T-helper 2 cell (primary cell): ENCODE measurements at places on chromosomes 6 and 20.

DNA sequence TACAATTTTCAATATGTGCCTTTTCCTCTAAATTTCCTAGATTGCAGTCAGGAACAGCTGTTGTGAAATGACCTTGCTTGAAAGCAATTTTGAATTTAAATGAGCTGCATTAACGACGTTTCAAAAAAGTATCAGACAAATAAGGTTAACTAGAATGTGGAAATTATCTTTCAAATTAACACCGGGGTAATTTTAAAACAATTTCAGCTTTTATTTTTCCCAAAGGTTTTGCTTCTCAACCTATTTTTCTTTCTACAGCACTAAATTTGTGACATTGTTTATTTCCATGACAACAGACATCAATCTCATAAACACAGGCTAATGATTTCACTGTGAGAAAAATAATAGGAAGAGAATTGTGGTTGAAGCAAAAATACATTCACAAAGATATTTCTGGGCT is 38.5 kb downstream of the COL12A1 start:
- DNase-seq = no peak

DNA sequence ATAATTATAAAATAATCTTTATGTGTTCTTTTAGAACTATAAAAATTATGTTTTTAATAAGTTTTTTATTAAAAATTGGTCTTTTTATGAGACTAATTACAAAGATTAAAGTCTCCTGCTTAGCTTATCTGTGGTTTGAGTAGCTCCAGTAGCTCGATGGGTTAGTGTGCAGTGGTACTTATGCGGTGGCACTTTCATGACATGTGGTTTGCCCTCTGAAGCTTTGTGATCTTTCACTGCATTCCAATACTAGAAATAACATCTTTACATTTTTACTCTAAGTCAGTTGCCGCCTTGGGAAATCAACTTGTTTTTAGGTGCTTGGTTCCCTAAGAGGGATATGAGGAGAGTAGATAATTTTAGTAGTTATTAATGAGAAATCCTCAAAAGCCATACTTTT is 699.5 kb upstream of the FLRT3 start:
- DNase-seq = no peak

DNA sequence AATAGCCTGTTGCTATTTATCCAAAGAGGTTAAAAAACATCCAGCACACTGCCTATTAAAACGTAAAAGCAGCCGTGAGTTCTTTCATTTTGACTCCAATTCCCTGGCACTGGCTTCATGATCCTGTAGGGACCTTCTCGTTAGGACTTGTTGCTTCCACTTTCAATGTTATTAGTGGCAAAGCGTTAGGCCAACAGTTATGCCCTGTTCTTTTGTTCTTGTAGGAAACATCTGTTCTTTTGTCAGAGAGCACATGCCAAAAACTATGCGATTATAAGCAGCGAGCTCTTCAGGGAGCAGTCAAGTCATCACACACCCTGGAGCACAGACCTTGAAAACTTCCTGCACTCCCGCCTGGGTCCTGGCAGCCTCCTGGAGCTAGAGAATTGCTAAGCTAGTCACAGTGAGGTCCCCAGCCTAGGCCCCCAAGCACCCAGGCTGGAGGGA is 609.5 kb upstream of the ARID1B start:
- no peak for DNase-seq

DNA sequence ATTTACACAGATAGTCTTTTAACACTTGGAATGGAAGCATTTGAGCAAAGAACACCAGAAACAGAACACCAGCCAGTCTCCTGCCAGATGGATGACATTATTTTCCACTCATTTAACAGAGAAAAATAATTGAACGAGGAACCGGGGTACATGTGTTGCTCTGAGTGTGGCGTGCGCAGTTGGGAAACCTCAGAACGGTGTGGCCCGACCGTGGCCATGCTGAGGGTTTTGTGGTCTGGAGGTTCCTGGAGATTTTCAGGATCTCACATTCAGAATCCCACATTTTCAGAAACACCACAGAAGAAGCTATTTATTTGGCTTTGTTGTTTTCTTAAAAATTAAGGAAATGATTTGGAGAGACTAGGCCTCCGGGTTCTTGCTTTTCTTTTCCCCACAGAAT is 126.9 kb upstream of the QKI start:
- DNase-seq = no peak

- no peak for DNase-seq
Observed at GRCh38 chr6:88763160-88763559, 200.3 kb downstream of the RNGTT start.

DNA sequence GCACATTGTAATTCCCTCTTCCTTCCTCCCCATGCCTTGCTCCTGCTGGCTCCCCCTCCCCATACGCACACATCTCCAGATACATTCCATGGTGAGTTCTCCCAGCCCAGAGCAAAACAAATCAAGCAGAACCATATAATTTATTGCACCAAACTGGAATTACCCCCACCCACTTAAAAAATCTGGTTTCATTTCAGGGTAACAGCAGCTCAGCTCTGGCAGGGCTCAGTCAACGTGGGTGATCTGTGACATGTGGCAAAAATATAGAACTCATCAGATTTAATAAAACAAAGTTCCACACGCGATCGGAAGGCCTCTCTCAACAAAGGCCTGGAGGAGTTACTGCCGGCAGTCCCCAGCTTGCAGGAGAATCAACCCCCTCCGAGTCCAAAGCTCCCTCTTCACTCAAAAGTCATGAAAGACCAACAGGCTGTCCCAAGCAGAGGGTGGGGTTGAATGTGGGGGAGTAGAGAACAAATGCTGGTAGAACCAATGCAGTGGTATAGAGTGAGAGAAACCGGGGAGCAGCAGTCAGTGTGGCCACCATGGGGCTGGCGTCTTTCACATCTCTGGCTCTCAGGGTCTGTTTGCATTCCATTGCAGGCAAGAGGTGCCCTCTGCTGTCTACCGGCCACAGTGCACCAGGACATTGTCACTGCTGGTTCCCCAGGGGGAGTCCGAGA is 323.3 kb upstream of the NT5E start:
- DNase-seq = no peak

- DNase-seq = no peak
Observed at GRCh38 chr20:61805365-61805764, 260.3 kb downstream of the TAF4 start.

- DNase-seq = no peak
Observed at GRCh38 chr20:63124092-63124781, 91.7 kb downstream of the YTHDF1 start.

DNA sequence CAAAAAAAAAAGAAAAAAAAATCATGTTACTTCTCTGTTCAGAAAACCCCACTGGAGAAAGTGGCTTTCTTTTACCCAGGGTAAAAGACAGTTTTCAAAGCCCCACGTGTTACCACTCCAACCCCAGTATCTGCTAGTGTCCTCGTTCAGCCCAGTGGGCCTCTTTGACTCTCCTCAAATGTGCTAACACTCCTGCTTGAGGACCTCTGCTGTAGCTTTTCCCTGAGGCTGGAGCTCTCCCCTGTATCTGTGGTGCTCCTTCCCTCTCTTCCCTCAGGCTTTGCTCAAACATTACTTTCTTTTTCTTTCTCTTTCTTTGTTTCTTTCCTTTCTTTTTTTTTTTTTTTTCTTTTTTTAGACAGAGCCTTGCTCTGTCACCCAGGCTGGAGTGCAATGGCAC is 15.3 kb downstream of the SEC23B start:
- DNase-seq = no peak

- DNase-seq = no peak
Observed at GRCh38 chr20:10837901-10838300, 164.1 kb upstream of the JAG1 start.

- no peak for DNase-seq
Observed at GRCh38 chr6:106448000-106448426, 87.5 kb downstream of the CRYBG1 start.

- DNase-seq = no peak
Observed at GRCh38 chr20:20371681-20372080, 3.8 kb downstream of the INSM1 start.

GRCh38 chr6:32643904-32644303 is 6.7 kb downstream of the HLA-DQA1 start:
- no peak for DNase-seq

GRCh38 chr6:15936503-15936902 is 192.4 kb upstream of the MYLIP start:
- no peak for DNase-seq

DNA sequence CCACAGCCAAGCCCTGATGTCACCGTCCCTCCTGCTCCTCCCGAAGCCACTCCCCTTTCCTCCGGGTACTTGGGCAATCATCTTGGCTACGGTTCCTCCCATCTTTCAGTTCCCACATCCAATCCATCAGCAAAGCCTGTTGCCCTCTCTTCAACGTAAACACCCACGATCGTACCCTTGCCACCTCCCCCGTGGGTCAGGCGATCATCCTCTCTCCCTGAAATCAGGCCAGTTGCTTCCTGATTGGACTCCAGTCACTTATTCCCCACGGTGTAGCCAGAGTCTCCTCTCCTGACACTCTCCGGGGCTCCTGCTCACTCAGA is 44.5 kb downstream of the SULF2 start:
- DNase-seq = no peak

GRCh38 chr6:40805336-40805735 is 218.2 kb upstream of the LRFN2 start:
- DNase-seq = no peak

DNA sequence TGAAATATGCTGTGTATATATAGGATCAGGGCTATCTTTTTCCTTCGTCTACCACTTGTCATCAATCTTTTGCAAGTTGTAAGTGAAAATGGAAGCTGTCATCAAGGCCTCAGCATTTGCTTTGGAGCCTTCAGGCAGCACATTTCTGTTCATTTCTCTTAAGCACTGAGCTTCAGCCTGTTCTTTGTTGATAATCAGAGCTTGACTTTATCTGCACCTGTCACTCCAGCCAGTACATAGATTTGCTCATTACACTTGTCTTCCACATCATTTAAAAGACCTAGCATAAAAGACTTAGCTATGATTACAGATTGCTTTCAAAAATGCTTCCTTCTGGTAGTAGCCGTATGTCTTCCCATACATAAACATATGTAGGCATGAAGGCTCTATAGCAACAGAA is 189.8 kb upstream of the GRIK2 start:
- DNase-seq = no peak

DNA sequence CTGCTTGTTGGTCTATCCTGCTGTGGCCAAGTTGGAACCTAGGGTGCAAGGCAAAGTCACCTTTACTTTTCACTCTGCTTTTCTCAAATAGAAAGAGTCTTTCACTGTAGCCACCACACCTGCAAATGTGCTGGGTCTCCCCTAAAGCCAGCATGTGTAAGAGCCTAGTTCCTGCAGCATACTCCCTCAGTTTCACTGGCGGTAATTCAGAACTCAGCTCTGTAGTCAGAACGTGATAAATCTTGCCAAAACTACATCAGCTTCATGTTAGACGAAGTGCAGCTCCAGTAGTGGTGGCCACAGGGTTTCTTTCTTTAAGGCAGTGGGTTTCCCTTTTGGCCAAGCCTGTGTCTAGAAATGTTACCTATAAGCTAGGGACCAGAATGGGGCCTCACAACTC is 72.0 kb upstream of the HMGCLL1 start:
- DNase-seq = no peak

GRCh38 chr20:60490217-60491050 is 532.2 kb downstream of the CDH26 start:
- no peak for DNase-seq

DNA sequence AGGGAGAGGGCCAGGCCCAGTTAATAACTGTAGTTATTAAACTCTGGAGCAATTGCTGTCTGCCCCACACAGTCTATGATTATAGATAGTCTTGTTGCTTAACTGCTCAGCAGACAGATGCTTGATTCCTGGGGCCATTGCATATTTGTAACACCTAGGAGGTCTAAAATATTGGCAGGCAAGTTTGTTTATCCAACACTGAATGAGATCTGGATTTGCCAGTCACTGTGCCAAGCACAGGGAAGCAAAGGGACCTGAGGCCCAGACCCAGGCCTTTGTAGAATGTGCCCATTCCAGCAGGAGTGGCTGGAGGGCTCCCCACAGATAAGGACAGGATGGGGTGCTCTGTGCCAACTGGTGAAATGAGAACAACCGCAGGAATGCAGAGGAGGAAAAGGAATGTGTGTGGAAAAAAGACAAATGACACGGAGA is 17.6 kb upstream of the ENTPD6 start:
- no peak for DNase-seq

GRCh38 chr6:12288211-12288618 is 1.9 kb upstream of the EDN1 start:
- DNase-seq = no peak

GRCh38 chr20:57716901-57717300 is 7.1 kb upstream of the PMEPA1 start:
- DNase-seq = no peak

DNA sequence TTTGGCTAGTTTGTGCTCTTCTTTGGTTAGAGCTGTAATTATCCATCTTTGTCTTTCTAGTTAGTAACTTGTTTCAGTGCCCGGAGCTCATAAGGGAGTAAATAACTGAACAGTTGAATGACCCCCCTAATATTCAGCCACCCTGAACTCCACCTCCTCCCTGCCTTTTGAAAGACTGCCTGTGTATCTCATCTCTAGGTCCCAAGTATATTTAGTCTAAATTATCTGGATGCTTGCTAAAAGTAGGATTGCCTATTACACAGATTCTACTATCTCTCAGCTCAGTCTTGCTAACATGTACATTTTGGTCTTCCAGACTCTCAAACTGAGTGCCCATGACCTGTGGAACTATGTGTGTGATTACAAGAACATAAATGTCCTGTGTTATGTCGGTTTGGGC is 145.9 kb downstream of the GJA1 start:
- DNase-seq = no peak

DNA sequence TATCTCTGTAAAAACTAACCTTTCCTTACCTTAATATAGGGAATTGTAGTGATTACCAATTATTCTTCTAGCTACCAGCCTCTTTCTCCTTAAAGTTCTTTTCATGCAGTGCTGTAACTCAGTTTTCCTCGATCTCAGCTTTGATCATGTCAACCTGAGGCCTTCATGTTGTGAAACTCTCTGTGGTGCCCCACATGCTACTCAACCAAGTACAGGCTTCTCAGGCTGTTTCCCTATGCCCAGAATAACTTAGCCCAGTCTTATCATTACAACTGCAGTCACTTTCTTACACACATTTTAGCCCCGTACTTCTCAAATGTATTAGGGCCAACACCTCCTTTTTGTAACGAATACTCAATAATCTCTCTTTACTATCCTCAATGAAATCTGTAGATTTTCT is 90.1 kb upstream of the SUPT3H start:
- no peak for DNase-seq

GRCh38 chr20:17485017-17485416 is 46.2 kb downstream of the BFSP1 start:
- no peak for DNase-seq

DNA sequence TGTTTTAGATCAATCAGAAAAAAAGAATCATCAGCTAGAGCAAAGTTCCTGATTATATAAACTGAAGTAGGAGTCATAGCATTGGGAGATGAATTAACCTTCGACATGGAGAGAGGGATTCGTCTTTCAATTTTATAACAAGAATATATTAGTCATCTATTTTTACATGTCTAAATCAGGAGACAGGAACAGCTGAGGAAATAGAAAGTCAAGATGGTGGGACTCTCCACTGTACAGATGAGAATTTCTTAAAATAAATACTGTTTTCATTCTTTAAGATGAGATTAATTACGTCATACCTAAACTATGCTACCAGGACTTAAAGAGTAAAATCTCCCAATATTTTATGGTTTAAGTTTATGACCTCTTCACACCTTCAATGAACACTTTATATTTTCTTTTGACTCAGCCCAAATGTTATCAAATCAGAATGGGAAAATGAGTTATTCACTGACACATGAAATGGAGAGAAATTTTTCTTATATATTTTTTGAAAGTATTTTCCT is 1137.7 kb downstream of the EPHA7 start:
- DNase-seq = no peak
